Osteoblast (primary cell): ENCODE measurements at places on chromosomes 2 and 18. TPM values are rescaled to one million over a fixed set of nuclear protein-coding genes. Genes with fewer than 3 reads are reported as not detected.
A peak's percentile ranks its signal among the peaks of the same experiment; 100 is the strongest.

AFF3 gene
- total RNA-seq: 2.9 and 4.3 TPM in 2 replicates

ALPI gene
- not detected in 2 replicates for total RNA-seq

COL3A1 gene
- 3,160 and 5,672 TPM in 2 replicates for total RNA-seq

APCDD1 gene
- 1.8 and 3.3 TPM in 2 replicates for total RNA-seq

IGFBP5 gene
- 12.3 and 29.5 TPM in 2 replicates for total RNA-seq

MC2R gene
- total RNA-seq: not detected in 2 replicates

- DNase-seq: peak; percentile 30
Measured at GRCh38 chr18:39230086-39230803, 1664.6 kb upstream of the CELF4 start.

DNA sequence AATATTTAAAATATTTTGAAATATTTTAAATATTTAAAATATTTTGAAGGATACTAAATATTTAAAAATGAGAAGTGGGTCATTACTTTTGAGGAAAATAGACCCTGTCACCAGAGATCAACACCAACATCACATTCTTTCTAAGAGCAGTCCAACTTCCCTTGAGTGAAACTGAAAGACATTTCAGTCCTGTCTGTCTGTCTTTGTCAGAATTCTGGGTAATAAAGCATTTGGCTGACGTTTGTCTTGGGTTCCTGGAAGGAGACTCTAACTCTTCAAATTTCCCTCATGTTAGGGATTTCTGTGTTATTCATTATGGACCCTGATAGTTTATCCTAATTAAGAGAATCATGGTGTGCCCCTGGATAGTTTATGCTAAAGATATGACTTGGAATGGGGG lies 32.8 kb downstream of the TTC21B start:
- no peak for DNase-seq

DNA sequence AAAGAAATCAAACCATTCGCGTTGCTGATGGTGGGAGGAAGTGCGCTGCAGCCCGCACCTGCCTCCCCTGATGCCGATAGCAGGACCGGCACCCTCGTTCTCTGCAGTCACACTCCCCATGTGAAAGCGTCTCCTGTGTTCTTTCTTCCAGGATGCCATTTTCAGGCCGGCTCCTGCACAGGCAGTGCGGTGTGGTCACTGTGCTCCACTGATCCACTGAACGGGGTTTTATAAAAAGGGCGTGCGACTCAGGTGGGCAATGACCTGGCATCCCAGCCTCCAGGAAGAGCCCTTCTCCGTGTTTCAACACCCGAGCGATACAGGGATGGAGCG lies 88.3 kb upstream of the SNTG2 start:
- no peak for DNase-seq

- DNase-seq: no peak
Measured at GRCh38 chr2:187102381-187102780, 253.4 kb upstream of the ZSWIM2 start.

GRCh38 chr2:109102588-109103233 lies 26.3 kb upstream of the SH3RF3 start:
- DNase-seq: no peak

- no peak for DNase-seq
Measured at GRCh38 chr2:69104261-69104660, 91.3 kb downstream of the ANTXR1 start.

GRCh38 chr2:203709416-203710040 lies 3.1 kb downstream of the CD28 start:
- DNase-seq: no peak

GRCh38 chr2:10499911-10500521 lies 51.9 kb upstream of the ODC1 start:
- DNase-seq: peak; percentile 64

DNA sequence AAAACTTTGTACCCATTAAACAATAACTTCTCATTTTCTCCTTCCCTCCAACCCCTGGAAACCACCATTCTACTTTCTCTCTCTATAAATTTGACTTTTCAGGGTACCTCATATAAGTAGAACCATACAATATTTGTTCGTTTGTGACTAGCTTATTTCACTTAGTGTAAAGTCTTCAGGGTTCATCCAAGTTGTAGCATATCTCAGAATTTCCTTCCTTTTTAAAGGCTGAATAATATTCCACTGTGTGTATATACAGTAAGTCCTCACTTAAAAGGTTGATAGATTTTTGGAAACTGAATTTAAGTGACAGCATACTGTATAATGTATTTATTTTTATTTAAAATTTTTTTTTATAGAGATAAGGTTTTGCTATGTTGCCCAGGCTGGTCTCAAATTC lies 13.9 kb downstream of the CASP10 start:
- no peak for DNase-seq
